PC-3 (cell line): ENCODE measurements at places on chromosomes 7 and 10. TPM values are rescaled to one million over a fixed set of nuclear protein-coding genes. Genes with fewer than 3 reads are reported as not detected.

The OR2A12 gene
- total RNA-seq, result not detected in 2 replicates

The NUDT13 gene
- total RNA-seq, result 1.1 and 1.8 TPM in 2 replicates

The EPHB4 gene
- total RNA-seq, result 104 and 150 TPM in 2 replicates

The ZKSCAN1 gene
- 13.6 and 13.9 TPM in 2 replicates for total RNA-seq

GRCh38 chr10:60863796-60864195 is 80.2 kb downstream of the RHOBTB1 start:
- DNase-seq, result no peak
